Stimulated activated naive CD8-positive, alpha-beta T cell treated with anti-CD3 and anti-CD28 coated beads, Interleukin-15, Interleukin-2, amounts not matched to agents 100 U/mL and 50 U/mL, for 24 hours (primary cell): ENCODE measurements at places on chromosomes 4 and X.

DNA sequence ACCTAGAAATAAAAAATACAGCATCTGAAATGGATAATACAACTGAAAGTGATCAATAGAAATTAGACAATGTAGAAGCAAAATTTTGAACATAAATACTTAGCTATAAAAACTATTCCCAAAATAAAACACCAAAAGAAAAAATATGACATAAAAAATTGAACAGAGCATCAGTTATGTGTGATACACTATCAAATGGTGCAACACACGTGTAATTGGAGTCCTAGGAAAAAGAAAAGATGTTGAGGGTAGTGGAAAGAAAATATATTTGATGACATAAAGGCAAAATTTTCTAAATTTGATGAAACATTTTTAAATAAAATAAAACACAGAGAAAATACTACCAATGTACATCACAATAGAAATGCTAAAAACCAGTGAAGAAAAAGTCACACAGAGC, 63.1 kb downstream of the NPY2R start:
- no peak for DNase-seq

DNA sequence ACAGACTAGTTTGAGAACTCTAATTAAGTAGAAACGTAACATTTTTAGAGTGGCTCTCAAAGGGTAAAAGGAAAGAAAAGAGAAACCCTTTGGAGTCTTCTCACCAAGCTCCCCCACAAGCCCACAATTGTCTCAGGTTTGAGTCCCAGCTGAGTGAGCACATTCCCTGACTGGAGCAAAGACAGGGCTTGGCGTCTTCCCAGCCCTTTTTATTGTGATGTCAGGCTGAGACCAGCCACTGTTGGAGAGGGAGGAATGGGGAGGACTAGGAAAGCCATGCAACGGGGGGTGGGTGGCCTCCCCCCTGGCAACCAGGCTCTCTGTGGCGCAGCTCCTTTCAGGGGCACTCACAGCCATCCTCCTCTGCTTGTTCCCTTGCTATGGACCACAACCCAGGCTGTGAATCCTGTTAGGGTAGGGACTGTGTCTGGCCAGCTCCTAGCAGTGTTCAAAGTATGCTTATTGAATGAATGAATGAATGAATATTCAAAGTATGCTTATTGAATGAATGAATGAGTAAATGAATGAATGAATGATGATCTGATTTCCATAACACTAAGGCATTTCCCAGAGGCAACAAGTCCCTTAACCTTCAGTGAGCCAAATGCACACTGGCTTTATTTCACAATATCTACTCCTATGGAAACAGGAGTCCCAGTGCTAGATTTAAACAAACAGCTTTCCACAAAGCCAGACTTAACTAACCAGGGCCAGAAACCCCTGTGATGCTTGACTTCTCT, 413.3 kb downstream of the MID1IP1 start:
- DNase-seq: no peak

DNA sequence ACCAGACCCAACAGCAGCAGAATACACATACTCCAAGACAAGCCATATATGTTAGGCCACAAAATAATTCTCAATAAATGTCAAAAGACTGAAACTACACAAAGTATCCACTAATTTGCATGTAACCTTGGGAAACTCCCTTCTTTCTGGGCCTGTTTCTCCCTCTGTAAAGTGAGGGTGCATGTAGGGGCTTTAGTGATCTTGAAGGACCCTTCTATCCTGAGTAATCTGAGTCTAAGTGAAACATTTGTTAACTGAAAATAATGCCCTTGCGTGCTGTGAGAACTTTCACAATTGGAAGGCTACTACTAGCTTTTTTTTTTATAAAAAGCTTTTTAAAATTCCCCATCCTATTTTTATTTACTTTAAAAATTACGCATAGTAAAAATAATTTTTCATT, 125.2 kb downstream of the NEXMIF start:
- DNase-seq: no peak

DNA sequence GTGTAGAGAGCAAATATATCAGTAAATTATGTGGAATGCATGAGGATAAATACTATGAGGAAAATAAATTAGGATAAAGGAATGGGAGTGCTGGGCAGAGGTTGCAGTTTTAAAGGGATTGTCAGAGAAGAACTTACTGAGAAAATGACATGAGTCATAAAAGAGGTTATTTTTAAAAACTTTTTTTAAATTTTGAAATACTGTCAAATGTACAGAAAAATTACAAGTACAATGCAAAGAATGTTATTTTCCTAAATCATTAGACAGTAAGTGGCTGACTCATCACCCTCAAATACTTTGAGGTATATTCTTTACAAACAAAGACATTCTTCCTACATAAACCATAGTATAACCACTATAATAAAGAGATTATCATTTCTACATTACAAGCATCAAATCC, 29.8 kb upstream of the H2AZ1 start:
- no peak for DNase-seq

GRCh38 chr4:177323416-177323815, 13.7 kb downstream of the NEIL3 start:
- DNase-seq: no peak

DNA sequence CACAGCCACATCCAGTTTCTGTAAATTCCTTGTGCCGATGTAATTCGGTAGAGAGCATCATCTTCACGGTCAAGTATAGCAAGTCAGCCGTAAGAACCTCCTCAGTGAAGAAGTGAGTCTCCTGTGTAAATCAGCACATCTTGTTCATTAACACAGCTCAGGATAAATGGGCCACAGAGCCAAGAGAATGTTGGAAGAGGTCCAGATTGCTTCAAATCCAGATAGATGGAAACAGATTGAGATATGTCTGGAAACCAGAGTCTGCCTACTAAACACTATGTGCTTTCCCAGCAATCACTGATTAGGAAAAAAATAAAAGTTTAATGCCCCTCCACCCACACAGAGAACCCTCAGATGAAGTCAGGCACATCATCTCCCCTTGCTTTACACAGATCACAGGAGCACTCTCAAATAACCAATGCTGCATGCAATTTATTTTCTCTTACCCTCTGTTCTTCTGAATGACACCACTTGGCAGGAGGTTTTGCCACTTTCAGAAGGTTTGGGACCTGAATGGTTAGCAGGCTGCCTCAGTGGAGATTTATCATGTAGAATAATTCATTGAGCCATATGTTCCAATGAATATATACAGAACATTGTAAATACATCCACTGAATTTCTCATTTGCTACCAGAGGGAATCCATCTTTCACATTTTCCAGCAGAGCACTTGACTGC, 357.7 kb downstream of the C4orf33 start:
- DNase-seq: no peak

DNA sequence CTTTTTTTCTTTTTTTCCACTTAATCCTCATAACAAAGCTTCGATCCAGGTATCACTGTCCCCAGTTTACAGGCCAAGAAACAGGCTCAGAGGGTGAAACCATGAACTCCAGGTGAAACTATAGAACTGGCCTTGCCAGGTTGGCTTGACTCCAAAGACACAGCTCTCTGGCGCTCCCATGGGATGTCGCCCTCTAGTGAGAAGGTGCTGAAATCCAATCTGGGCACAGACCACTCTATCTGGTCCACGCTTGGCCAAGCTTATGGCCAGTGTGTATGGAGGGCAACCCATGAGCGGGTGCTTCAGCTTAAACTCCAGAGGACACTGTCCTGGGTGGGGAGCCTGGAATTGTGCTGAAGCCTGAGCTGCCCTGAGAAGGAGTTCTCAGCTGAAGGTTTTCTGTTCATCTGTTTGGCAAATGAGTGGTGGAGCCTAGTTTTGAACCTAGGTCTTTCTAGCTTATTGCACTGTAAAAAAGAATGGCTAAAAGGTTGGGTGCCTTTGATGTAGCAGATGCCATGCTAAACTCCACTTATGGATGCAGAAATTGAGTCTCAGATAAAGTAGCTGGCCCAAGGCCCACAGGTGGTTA, 70.5 kb downstream of the SEL1L3 start:
- DNase-seq: peak; percentile 28

- no peak for DNase-seq
Measured at GRCh38 chrX:147710301-147710700, 201.4 kb upstream of the FMR1 start.

DNA sequence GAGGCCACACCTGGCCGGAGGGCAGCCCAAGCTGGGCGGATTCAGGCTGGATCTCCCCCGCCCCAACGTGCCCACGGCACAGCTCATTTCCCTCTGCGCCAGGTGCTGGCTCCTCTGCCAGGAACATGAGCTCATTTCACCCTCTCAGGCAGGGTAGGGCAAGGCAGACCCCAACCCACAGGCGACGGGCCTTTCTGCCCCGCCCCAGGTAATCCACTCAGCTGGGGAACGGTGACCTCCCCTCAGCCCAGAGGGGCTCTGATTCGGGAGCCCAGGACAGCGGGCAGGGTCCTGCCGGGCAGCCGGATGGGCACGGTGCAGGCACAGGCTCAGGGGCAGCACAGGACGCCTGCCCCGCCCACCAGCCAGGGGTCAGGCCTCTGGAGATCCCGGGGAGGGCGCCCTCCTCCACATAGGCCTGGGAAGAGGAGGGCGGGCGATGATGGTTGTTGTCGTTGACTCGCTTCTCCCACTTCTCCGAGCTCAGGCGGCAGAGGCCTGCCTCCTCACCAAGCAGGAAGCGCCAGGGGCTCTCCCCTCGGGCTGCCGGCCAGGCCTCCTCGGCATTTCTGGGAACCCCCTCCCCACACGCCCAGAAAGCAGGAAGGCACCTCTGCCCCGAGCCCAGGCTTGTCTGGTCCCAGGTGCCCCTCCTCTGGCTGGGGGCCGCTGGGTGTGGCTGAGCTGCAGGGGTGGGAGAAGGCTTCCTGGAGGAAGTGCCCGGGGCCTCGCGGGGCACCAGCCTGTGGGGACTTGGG, 31.1 kb downstream of the TACC3 start:
- peak; percentile 69 for DNase-seq

GRCh38 chr4:120869613-120870278, 52.8 kb downstream of the PRDM5 start:
- DNase-seq: no peak

GRCh38 chrX:23792861-23793553, 10.0 kb downstream of the SAT1 start:
- no peak for DNase-seq

GRCh38 chrX:41145920-41146608, 60.8 kb downstream of the USP9X start:
- no peak for DNase-seq

- DNase-seq: peak; percentile 20
Measured at GRCh38 chr4:113474017-113474416, 287.5 kb downstream of the CAMK2D start.

DNA sequence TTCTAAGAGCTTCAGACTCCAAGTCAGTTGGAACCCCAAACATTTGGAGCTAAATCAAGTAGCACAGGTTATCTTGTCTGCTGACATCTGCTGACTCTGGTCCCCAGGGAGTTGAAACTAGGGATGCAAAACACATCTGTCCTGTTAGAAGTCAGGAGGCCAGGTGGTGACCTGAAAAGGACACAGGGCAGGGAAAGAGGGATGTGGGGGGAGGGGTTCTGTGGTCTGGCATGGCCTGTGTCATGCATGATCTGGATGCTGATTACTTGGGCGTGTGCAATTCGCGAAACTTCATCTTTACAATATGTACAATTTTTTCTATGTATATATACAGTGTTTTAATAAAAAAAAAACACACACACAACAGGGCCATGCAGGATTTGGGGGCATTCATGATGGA, 55.3 kb downstream of the FHDC1 start:
- DNase-seq: no peak

DNA sequence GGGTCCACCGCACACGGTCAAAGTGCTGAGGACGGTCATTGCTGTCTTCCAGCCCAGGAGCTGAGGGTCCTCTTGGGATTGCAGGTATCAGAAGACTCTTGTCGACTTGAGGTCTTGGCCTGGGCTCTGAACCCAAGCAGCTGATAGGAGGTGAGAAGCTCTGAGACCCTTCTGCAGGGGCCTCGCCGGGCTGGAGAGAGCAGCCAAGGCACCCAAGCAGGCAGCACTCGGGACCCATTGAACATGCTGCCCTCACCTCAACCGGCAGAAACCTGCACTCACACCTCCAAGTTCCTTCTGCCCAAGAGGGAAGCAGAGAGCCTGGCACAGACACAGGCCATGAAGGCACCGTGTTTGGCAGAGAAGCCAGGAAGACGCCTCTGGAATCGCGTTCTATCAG, 34.1 kb downstream of the PDHA1 start:
- no peak for DNase-seq

DNA sequence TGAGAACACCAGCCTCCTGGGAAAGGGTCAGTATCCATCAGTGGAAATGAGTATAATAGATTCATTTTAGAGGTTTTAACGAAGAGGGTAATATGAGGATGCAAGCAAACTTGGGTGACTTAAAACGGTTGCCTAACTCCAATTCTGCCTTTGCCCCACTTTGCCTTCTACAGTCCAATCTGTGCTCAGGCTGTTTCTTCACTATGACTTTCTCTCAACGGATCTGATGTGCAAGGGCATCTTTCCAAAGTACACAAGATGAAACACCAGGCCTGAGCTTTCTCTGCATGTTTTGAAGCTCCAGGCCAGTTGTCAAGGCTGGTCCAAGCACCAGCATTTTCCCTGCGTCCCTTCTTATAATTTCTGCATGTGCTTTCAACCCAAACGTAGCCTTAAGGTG, 68.0 kb upstream of the TMEM164 start:
- no peak for DNase-seq

- no peak for DNase-seq
Measured at GRCh38 chr4:174627473-174627872, 105.2 kb upstream of the HPGD start.

GRCh38 chr4:6217716-6218381, 17.5 kb upstream of the JAKMIP1 start:
- DNase-seq: no peak

DNA sequence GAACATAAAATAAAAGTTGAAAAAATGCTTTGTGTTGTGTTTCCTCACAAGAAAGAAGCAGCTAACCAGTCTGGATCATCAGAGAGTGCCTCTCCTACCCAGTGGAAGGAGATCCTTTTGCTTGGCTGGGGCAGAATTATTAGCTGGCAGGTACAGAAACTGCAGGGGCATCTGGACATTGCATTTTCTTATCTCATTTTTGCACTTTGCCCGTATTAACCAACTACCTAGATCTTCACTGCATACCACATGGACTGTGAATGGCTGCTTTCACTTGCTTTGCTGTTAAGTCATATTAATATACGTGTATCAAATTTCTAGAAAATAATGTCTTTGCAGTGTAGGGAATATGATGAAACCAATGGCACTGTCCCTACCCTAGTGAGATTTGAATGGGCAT, 52.9 kb upstream of the PDGFRA start:
- no peak for DNase-seq

DNA sequence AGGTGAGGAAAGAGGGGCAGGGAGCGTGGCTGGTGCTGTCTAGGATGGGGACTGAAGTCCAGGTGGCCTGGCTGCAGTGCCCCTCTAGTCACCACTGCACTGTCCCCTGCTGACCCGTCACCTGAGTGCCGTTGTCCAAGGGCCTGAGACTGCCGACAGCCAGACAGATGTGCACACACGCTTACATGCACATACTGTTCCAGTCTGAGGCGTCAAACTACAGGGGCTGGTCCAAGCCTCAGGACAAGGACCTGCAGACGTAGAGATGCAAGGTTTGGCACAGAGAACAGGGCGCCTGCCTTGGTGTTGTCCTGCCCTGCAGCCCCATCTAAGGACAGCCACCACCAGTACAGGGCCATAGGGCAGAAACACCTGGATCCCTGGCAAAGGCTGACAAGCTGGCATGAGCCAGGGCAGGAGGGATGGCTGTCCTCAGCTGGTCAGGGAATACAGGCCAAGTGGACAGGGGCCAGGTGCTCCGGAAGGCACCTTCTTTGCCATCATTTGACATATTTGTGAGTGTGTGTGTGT, 1.7 kb downstream of the SLC2A9 start:
- no peak for DNase-seq
